ENCODE measurements at places on chromosomes 16 and 17. TPM values are rescaled to one million over a fixed set of nuclear protein-coding genes. Genes with fewer than 3 reads are reported as not detected.

MAPK7 gene
- total RNA-seq, result 16.9 TPM

GNAO1 gene
- total RNA-seq, result 1.5 TPM

TEX14 gene
- total RNA-seq, result 0.35 TPM

RDM1 gene
- 18.5 TPM for total RNA-seq

TERB1 gene
- 0.47 TPM for total RNA-seq

ENO3 gene
- 30.8 TPM for total RNA-seq

SP6 gene
- total RNA-seq, result 0.12 TPM

RAC3 gene
- total RNA-seq, result 6.4 TPM

TMEM235 gene
- total RNA-seq, result not detected

GCGR gene
- not detected for total RNA-seq

RUSF1 gene
- 32.8 TPM for total RNA-seq

SLC47A2 gene
- total RNA-seq, result not detected

FOXL1 gene
- total RNA-seq, result not detected

ABCC12 gene
- total RNA-seq, result not detected

LRRC37B gene
- 42.8 TPM for total RNA-seq

KRTAP4-6 gene
- total RNA-seq, result not detected

SOX15 gene
- 0.21 TPM for total RNA-seq

RAB37 gene
- 36.7 TPM for total RNA-seq

ACD gene
- total RNA-seq, result 58.1 TPM

CBX8 gene
- total RNA-seq, result 6.8 TPM

TM4SF5 gene
- total RNA-seq, result not detected

KRT28 gene
- total RNA-seq, result not detected

FOXJ1 gene
- not detected for total RNA-seq

DNAH9 gene
- not detected for total RNA-seq

RILP gene
- 4.8 TPM for total RNA-seq

SALL1 gene
- not detected for total RNA-seq

TNFRSF17 gene
- total RNA-seq, result not detected

CDR2L gene
- 0.32 TPM for total RNA-seq

KREMEN2 gene
- 0.40 TPM for total RNA-seq

ACBD4 gene
- 20.6 TPM for total RNA-seq

DNAH3 gene
- total RNA-seq, result 0.03 TPM

SCN4A gene
- total RNA-seq, result 0.02 TPM

USP31 gene
- 7.1 TPM for total RNA-seq

HID1 gene
- total RNA-seq, result not detected

C17orf50 gene
- total RNA-seq, result not detected

MRM1 gene
- 13.6 TPM for total RNA-seq

OR3A2 gene
- 2.3 TPM for total RNA-seq

SPDYE4 gene
- total RNA-seq, result not detected

RHBDL3 gene
- total RNA-seq, result 0.54 TPM

PIPOX gene
- 1.6 TPM for total RNA-seq

PYY gene
- not detected for total RNA-seq

HAS3 gene
- total RNA-seq, result 0.47 TPM

DNASE1L2 gene
- total RNA-seq, result 1.5 TPM

ARL5C gene
- total RNA-seq, result not detected

RAD51C gene
- total RNA-seq, result 65.0 TPM

OTOP2 gene
- not detected for total RNA-seq

CHST4 gene
- total RNA-seq, result not detected

TOM1L1 gene
- not detected for total RNA-seq

KRT36 gene
- not detected for total RNA-seq

TBC1D3G gene
- not detected for total RNA-seq

KRTAP2-3 gene
- not detected for total RNA-seq

RASL10B gene
- not detected for total RNA-seq

MTHFSD gene
- 23.2 TPM for total RNA-seq

GPR179 gene
- total RNA-seq, result 0.02 TPM

PGP gene
- 34.8 TPM for total RNA-seq

HOXB7 gene
- 1.7 TPM for total RNA-seq

DPEP1 gene
- total RNA-seq, result not detected

TBC1D3C gene
- total RNA-seq, result not detected
